Diencephalon (tissue), 1 donor: ENCODE measurements at places on chromosomes 1 and 21. TPM values are rescaled to one million over a fixed set of nuclear protein-coding genes. Genes with fewer than 3 reads are reported as not detected.

TTC39A gene
- total RNA-seq = 15.2 TPM

UBQLN4 gene
- total RNA-seq = 30.9 TPM

SH3BGR gene
- 5.1 TPM for total RNA-seq

KRTAP19-3 gene
- total RNA-seq = not detected

RSPH1 gene
- total RNA-seq = 9.9 TPM

SLAMF9 gene
- total RNA-seq = not detected

SLC25A33 gene
- 15.7 TPM for total RNA-seq

RPTN gene
- not detected for total RNA-seq
